Suppressor macrophage treated with lipopolysaccharide for 4 hours (primary cell): ENCODE measurements at places on chromosomes 1 and 21.

- peak; percentile 60 for DNase-seq
These were observed 155.7 kb downstream of the PTPRC start for GRCh38 chr1:198794498-198794897.

DNA sequence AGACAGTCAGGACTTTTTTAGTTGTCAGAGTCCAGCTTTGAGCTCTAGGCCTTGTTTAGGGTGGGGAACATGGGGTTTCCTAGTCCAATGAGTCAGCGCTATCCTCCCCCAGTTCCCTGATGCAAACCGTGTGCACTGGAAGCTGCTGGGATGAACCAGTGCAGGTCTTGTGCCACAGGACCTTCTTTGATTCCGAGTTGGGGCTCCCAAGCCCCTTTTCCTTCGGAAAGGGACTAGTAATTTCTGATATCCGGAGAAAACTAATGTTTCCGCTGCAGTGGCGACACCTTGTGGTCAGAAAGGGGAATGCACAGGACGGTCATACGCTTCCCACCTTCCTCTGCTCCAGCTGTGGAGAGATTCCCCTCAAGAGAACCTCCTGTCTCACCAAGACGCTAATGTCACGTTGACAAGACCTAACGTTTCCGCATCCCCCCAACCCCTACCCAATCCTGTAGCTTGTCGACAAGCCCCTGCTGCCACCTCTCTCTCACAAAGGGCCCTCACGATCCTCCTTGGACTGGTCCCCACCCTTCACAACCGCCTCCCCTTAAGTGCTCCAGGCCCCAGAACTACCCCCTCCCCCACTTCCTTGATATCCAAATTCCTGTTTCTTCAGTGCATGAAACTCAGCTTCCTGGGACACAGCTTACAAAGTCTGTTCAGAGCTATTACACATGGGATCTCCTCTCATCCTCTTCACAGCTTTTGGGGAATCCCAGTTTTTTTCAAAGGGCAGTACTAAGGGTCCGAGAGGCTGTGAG is 30.9 kb downstream of the GPA33 start:
- DNase-seq = peak; percentile 76

DNA sequence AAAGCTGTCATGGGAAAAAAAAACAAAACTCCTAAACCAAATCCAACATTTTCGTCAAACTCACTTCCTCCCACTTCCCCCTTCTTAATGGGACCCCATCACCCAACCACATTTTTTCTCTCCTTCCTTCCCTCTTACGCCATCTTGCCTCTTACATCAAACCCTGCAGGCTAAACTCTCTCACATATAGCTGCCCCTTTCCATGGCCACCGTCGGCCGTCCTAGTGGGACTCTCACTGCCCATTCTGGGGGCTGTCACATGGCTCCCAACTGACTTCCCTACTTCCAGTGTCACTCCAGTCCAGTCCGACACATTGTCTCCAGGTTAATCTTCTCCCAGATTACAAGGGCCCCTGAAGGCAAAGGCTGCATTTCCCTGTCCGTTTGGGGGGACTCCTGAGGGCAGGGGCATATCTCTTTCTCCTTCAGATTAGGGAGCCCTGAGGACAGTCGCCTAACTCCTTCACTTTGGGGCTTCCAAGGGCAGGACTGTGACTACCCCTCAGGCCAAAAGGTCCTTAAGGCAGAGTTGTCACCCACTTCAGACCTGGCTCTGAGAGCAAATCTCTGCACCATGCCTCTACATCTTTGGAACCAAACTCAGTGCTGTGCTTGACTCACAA is 658 bp downstream of the UBXN11 start:
- peak; percentile 51 for DNase-seq

DNA sequence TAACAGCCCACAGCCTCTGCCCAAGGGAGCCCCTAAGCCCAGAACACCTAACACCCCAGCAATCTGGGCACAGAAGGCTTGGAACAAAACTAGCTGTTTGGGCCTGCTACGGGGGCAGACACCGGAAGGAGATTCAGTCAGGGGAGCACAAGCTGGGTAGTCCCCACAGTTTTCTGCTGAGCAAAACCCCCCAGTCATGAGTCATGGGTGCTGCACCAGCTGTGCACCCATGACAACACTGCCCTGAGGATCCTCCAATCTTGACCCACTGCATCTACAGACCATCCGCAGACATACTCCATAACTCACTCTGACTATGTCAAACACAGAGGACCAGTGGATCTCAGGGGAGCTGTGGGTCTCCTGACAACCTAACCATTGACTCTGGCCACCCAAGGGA is 105.1 kb downstream of the LRIG2 start:
- DNase-seq = no peak

DNA sequence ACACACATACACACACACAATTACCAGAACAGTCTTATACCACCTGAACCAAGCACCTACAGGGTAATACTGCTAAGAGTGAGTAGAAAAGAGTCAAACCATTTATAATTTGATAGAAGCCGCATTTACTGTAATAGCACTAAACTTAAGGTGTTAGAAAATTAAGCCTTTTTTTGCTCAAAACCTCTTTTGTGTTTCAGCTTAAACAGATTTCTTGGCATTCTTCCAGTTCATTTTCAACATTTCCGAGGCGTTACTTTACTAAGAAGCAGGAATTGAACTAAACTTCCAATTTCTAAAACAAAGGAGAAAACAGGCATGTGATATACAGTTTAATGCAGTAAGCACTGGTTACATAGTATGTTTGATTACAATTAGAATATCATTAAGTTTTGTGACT is 387.2 kb downstream of the NCAM2 start:
- no peak for DNase-seq

DNA sequence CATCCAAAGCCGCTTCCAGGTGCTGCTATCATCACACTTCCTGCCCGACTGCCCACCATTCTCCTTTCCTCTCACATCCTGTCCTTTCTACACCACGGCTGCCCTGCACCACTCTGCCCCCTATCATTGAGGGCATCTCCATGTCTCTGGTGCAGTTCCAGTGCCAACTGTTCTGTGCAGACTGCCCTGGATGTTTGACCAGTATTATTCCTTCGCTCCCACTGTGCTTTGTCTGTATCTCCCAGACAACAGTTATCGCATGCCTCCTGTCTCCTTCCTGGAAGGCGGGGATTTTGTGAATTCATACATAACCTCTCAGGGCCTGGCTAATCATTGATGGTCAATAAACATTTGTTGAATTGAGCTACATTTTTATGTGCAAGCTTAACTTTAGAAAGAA is 63.6 kb upstream of the GNG12 start:
- no peak for DNase-seq
